ENCODE measurements at places on chromosomes 7 and 10.

DNA sequence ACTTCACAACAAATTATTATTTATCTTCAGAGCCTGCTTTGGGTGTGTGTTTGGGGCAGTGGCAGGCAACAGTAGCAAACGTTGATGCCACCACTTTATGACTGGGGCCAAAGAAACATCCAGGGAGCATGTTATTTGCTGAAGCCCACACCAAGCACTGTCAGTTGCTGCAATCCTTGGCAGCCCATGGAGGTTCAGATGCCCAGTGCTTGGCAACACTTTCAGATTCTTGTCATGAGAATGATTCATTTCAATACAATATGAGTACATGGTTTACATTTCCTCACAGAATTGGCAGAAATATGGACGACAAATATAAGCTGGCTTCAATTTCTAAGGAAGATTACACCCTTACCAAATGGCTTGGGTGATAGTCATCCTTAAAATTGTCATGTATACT is 46.5 kb upstream of the GLI3 start:
- DNase-seq = no peak

GRCh38 chr7:2261611-2262010 is 19.6 kb downstream of the NUDT1 start:
- no peak for DNase-seq

- peak; percentile 5 for DNase-seq
Measured at GRCh38 chr10:101301111-101301731, 52.7 kb upstream of the BTRC start.

- no peak for DNase-seq
Measured at GRCh38 chr7:68562323-68562899, 1035.9 kb upstream of the AUTS2 start.

DNA sequence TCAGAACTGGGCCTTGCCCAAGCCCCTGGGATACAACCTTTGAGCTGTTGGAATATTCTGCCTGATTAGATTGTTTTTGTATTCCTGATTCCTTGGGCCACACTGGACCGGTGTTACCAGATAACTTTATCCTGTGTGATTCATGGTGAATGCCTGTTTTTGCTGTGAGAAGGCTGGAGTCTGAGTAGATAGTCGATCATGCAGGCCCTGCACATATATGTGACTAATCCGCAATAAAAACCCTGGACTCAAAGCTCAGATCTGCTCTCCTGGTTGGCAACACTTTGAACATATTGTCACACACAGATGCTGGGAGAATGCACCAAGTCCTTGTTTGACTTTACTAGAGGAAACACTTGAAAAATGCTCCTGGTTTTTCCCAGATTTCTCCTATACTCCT is 183.9 kb upstream of the MBL2 start:
- DNase-seq = no peak

GRCh38 chr7:21514062-21514461 is 28.8 kb upstream of the DNAH11 start:
- DNase-seq = no peak

DNA sequence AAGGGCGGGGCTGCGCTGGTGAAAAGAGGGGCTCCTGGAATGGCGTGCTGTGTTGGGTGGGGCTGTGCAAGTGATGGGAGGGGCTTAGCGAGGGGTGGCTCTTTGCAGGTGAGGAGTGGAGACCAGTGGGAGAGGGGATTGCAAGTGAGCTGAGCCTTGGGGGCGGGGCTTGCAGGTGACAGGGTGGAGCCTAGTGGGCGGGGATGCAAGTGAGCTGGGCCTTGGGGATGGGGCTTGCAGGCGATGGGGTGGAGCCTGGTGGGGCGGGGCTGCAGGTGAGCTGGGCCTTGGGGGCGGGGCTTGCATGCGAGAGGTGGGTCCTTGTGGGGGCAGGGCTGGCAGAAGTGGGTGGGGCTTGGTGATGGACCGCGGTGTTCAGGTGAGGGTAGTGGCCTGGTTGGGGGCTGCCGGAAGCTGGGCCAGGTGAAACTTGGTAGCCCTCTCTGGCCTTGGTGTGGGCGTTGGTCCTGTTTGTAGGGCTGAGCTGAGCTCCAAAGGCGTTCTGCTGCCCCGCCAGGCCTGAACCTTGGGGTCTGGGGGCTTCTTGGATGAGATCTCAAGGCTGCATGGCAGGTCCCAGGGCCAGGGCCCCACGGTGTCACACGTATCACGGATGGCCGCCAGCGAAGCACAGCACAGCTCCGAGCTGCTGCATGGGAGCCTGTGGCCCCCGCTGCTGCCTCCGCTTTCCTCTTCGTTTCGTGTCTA is 743 bp upstream of the PITRM1 start:
- DNase-seq = no peak

DNA sequence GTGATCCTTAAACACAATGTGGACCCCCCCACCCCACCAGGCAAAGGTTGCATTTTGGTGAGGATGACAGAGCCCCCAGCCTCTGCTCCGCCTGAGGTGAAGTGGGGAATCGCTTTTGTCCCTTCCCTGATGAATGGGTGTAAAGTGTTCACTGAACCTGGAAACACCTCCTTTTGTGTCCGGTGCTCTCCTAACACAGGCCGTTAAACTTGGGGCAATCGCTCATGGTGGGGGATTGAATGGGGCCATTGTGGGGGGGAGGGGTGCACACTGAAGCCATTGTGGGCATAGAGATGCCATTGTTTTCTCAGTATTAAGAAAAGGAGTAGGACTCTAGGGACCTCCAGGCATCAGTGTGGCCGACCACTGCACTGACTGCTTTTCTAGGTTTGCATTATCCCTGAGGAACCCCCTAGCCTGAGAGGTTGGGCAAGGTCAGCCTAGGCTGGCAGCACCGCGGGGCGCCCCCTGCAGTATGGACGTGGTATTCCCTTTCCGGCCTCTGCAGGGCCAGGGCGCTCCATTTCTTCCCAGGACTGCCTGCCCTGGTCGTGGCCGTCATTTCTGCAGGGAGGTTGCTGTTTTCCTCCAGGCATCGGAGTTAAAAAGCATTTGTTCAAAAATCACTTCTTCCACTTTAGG is 158.3 kb downstream of the TCF7L2 start:
- no peak for DNase-seq

DNA sequence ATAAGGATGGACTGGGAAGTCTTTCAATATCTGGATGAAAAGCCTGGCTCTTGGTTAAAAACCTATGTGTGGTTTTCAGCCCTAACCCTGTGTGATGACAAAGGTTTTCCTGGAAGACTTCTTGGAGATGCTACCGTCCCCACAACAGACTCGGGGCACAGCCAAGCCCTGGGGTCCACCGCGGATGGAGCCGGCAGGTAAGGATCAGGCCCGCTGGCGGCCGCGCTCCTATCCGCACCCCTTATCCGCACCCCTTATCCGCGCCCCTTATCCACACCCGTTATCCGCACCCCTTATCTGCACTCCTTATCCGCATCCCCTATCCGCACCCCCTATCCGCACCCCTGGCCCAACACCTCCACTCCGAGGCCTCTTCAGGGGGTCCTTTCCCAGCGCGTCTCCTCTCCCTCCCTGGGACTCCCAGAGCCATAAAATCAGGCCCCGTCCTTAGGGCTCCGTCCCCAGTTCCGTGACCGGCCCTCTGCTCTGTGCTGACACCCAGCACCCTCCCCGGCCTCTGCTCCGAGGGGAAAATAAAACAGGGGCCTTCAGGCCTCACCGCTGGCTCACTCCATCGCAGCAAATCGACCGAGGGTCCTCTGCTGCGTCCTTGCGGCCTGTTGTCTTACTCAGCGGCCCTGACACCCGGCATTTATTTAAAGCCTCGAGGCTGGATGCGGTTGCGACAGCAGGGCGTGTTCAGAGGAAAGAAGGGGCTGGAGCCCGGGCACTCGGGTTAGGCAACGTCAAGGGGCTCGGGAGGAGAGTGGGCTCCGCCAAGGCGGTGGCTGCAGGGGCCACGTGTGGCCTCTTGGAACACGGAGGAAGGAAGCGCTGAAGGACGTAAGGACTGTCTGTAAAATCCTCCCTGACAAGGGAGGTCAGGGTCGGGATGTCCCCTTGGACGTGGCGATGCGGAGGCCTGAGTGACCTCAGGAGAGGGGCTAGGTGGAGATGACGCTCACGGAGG is 215.1 kb upstream of the ADARB2 start:
- DNase-seq = no peak

DNA sequence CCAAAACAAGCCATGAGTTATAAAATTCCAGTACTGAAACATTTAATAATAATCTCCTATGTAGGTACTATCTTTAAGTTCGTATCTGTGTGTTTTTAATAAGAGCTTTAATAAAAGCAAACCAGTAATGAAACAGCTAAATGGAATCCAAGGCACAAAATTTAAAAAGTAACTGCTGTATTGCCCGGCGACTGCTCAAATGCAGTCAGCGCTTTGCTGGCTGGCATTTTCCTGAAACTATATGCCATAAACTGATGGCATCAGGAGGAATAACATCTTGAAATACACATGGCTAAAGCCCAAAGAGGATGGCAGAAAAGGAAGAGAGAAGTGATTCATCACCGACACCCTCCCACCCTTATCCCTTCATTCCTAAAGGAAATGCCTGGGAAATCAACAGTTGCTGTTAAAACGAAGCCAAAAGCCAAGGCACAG is 133.1 kb downstream of the CUBN start:
- no peak for DNase-seq

DNA sequence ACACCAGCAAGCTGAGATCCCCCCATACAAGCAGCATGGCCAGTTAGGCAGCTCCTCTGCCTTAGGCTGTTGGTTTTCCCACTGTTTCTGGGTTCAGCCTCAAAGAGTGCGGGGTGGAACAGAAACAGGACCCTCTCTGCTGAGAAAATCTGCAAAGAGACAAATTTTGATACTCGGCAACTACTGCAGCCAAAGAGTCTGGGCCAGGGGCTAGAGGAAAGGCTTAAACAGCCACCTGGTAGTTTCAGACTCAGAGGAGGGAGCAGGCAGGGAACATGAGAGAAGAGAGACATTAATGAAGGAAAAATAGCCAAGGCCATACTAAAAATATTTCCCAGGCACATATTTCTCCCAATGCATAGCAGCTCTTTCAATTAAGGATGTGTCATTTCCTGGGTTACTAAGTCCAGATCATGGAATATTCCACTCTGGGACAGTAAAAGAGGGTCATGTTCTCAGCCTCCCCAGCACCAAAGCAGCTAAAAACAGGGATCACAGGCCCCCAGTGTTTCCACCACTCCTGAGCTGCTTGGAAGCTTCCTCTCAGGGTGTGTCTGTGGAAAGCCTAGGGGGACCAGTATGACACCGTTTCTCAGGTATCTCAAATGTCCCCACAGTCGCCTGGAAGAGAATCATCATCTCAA is 29.8 kb downstream of the PDLIM1 start:
- DNase-seq = no peak

- no peak for DNase-seq
Measured at GRCh38 chr10:123614888-123615287, 51.3 kb upstream of the GPR26 start.

All from HS-27A (cell line).